ENCODE measurements at places on chromosomes 2 and 18. TPM values are rescaled to one million over a fixed set of nuclear protein-coding genes. Genes with fewer than 3 reads are reported as not detected.
A peak's percentile ranks its signal among the peaks of the same experiment; 100 is the strongest.

DNA sequence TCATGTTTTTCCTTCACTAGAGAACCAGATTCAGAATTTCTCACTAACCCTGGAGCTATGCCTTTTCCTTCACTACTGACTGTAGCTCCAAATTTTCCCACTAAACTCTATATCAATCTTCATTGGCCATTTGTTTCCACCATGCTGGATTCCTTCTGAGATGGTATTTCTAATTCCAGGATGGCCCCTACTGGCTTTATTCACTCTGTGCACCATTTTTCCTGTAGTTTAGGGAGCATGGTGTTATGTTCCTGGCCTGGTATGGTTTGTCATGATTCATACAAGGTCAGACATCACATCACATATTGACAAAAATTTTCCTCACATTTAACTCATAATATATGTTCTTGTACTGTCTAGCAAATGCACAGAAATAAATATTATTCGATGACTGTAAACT, 229.2 kb upstream of the TFPI start:
- no peaks in the 10 kb centered on the region for H3K4me1 ChIP-seq
- no peak for DNase-seq
- H3K36me3 ChIP-seq, result no peaks in the 10 kb centered on the region
- H3K27me3 ChIP-seq, result no peaks in the 10 kb centered on the region
- H3K27ac ChIP-seq, result no peak overlapping the region

- peaks cover 5% of the 10 kb centered on the region for H3K4me1 ChIP-seq
- no peak overlapping the region for H3K4me3 ChIP-seq
- no peak for DNase-seq
- no peaks in the 10 kb centered on the region for H3K27me3 ChIP-seq
- H3K36me3 ChIP-seq, result no peaks in the 10 kb centered on the region
- no peak overlapping the region for H3K27ac ChIP-seq
Observed at GRCh38 chr2:120842456-120843439, 107.1 kb downstream of the GLI2 start.

DNA sequence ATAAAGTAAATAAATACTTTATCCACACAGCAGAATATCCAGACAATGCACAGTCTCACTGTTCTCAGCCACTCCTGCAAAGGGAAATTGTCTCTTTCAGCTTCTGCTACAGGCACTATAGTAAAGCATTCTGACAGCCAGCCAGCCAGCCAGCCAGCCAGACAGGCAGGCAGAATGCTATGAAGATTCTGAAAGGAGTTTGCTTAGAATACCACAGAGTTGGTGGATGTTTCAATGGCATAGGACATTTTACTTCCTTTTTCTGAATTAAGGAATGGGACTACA, 116.1 kb upstream of the CYP26B1 start:
- no peak overlapping the region for H3K4me3 ChIP-seq
- no peak overlapping the region for H3K27ac ChIP-seq
- H3K27me3 ChIP-seq, result no peaks in the 10 kb centered on the region
- DNase-seq, result no peak

GRCh38 chr2:4122726-4123125, 419.4 kb downstream of the DCDC2C start:
- no peaks in the 10 kb centered on the region for H3K4me1 ChIP-seq
- no peak for DNase-seq
- H3K27ac ChIP-seq, result no peak overlapping the region
- H3K4me3 ChIP-seq, result no peak overlapping the region

DNA sequence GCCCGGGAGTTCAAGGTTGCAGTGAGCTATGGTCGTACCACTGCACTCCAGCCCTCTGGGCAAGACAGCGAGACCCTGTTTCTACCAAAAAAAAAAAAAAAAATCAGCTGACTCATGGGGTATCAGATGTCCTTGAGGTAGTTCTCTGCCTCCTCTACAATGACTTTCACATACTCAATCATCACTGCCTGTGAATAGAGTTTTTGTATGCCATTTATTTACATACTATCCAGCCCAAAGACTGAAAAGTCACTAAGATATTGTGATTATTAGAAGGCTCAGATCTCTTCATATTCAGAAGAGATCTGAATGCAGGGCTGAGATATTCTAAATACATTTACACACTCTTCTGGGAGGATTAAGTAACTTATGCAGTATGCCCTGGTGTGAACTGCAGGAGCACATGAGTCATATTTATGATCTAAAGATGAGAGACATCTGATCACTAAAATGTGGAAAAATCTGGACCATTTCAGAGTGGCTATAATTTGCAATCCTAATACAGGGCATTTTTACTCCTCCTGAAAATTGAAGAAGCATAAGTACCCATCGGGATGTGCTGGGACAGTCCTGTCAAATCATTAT, 38.9 kb downstream of the KLF7 start:
- H3K4me3 ChIP-seq, result no peak overlapping the region
- no peak overlapping the region for H3K27ac ChIP-seq
- H3K36me3 ChIP-seq, result peaks cover 11% of the 10 kb centered on the region

GRCh38 chr2:143300536-143300935, 171.3 kb downstream of the ARHGAP15 start:
- no peak overlapping the region for H3K4me3 ChIP-seq
- DNase-seq, result no peak
- H3K4me1 ChIP-seq, result no peaks in the 10 kb centered on the region
- no peaks in the 10 kb centered on the region for H3K36me3 ChIP-seq
- H3K27ac ChIP-seq, result no peak overlapping the region

DNA sequence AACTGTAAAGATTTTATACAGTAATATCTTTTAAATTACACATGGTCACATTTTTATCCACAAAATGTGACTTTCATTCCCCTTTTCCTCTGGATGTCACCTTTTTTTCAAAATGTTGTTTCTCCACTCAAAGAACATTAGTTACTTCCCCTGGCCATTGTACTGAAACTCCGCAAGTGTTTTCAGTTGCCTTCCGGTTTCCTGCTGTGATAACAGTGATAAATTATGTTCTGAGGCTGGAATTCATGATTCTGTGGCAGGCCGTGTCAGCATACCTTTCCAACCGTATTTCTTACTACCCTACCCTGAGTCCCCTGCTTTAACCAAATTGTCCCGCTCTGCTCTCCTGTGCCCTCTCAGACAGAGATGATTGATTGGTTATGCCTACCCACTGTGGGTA, 53.5 kb downstream of the MGAT5 start:
- no peak for DNase-seq
- no peaks in the 10 kb centered on the region for H3K4me1 ChIP-seq
- no peak overlapping the region for H3K27ac ChIP-seq
- no peak overlapping the region for H3K4me3 ChIP-seq
- H3K36me3 ChIP-seq, result no peaks in the 10 kb centered on the region

GRCh38 chr2:234580686-234581085, 83.8 kb upstream of the ARL4C start:
- no peaks in the 10 kb centered on the region for H3K36me3 ChIP-seq
- no peak overlapping the region for H3K4me3 ChIP-seq

- no peaks in the 10 kb centered on the region for H3K27me3 ChIP-seq
- DNase-seq, result peak; percentile 66
- H3K36me3 ChIP-seq, result no peaks in the 10 kb centered on the region
- no peak overlapping the region for H3K4me3 ChIP-seq
Observed at GRCh38 chr18:9711361-9712129, 3.4 kb downstream of the RAB31 start.

DNA sequence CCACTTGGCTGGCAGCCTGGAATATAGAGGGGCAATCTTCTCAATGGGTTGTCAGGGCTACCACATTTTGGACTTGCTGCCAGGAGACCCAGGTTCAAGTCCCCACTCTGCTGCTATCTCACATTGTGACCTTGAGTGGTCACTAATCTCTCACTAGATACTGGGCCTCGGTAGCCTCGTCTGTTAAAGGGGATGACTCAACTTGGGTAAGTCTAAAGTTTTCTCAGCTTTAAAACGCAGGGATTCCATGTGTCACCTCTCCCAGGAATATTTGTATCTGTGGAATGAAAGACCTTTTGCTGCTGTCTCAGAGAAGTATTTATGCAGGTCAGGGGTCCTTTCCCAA, 86.3 kb downstream of the SEMA4F start:
- H3K36me3 ChIP-seq, result no peaks in the 10 kb centered on the region
- H3K4me1 ChIP-seq, result peaks cover 15% of the 10 kb centered on the region
- no peak for DNase-seq
- H3K4me3 ChIP-seq, result no peak overlapping the region

DNA sequence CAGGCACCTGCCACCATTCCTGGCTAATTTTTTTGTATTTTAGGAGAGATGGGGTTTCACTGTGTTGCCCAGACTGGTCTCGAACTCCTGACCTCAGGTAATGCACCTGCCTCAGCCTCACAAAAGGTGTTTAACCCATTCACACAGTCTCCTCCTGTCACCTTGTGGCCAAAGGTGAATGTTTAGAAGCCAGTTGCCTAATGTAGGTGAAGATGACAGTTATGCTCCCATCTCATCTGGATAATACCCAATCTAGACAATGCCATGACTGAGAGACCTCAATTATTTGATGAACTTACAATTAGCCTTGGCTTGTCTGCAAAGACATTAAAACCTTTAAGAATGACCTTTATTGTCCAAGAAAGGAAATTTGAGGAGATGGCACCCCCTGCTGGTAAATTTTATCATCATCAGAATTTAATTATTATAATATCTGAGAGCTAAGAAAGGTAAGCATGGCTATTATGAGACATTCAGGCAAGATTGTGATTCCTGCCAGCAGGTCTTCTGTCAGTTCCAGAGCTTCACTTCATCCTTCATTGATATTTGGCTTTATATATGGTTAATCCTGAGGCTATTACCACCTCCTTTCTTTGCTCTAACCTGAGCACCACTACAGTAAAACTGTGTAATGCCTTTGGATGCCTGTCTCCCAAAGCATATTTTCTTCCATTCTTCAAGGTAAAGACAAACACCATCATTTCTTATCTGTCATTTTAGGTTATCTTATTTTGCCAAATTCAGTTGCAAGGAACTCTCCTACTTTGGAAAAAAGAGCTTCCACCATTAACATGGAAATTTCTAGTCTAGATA, 117.6 kb downstream of the FAM124B start:
- no peak for DNase-seq
- no peak overlapping the region for H3K27ac ChIP-seq
- no peaks in the 10 kb centered on the region for H3K4me1 ChIP-seq
- H3K4me3 ChIP-seq, result no peak overlapping the region

DNA sequence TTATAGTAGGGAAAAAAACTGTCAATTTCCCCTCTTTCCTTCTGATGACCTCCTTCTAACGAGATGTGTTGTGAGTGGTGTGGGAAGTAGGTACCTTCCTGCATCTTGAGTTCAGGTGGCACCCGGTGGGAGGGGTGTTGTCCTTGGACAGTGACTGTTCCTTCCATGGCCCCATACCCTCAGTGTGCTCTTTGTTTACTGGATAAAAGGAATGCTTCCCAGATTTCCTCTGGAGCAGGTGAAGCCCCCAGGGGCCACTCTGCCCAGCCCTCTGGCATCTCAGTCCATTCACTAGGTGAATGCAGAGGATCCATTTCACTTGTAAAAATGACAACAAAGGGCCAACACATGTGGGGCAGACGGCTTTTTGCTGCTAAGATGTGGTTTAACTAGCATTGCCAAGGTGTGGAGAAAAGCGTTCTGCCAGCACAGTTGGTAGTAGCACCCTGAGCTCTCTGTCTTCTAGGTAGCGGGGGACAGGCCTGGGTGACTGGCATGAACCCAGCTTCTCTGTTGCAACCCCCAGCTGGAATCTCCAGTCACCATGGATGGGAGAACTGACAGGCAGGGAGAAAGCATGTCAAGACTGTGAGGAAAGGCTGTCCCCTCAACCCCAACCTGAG, 6.9 kb downstream of the GDF7 start:
- no peak overlapping the region for H3K27ac ChIP-seq
- no peaks in the 10 kb centered on the region for H3K36me3 ChIP-seq
- H3K4me3 ChIP-seq, result no peak overlapping the region
- peaks cover 38% of the 10 kb centered on the region for H3K27me3 ChIP-seq
- H3K4me1 ChIP-seq, result peaks cover 37% of the 10 kb centered on the region
- DNase-seq, result no peak

DNA sequence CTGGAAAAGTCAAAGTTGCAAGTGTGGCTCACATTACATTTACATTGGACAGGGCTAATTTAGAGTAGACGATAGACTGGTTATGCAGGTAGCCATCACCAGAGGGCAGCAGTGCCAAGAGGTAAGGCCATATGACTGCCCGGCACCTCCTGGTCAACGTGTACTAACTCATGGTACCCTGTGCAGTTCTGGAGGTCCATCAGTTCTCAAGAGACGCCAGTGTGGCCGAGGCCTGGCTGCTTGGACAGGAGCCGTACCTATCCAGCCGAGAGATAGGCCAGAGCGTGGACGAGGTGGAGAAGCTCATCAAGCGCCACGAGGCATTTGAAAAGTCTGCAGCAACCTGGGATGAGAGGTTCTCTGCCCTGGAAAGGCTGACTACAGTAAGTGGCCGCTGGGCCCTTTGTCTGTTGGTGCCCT, 65.8 kb upstream of the EML6 start:
- DNase-seq, result peak; percentile 76
- no peaks in the 10 kb centered on the region for H3K27me3 ChIP-seq
- H3K36me3 ChIP-seq, result peaks cover 44% of the 10 kb centered on the region

- DNase-seq, result peak; percentile 51
- H3K36me3 ChIP-seq, result no peaks in the 10 kb centered on the region
- H3K4me1 ChIP-seq, result no peaks in the 10 kb centered on the region
Observed at GRCh38 chr2:225824748-225825449, 425.4 kb downstream of the NYAP2 start.

- peaks cover 12% of the 10 kb centered on the region for H3K4me1 ChIP-seq
- no peaks in the 10 kb centered on the region for H3K27me3 ChIP-seq
- H3K36me3 ChIP-seq, result no peaks in the 10 kb centered on the region
- no peak for DNase-seq
- no peak overlapping the region for H3K4me3 ChIP-seq
Observed at GRCh38 chr2:163669506-163669905, 66.3 kb downstream of the FIGN start.

GRCh38 chr18:6604573-6604941, 125.0 kb upstream of the ARHGAP28 start:
- no peak for DNase-seq
- H3K27me3 ChIP-seq, result no peaks in the 10 kb centered on the region
- H3K36me3 ChIP-seq, result no peaks in the 10 kb centered on the region
- H3K4me3 ChIP-seq, result no peak overlapping the region
- H3K27ac ChIP-seq, result no peak overlapping the region

GRCh38 chr18:53451902-53452301, 772.6 kb downstream of the MBD2 start:
- H3K27me3 ChIP-seq, result no peaks in the 10 kb centered on the region
- no peak overlapping the region for H3K27ac ChIP-seq
- no peak for DNase-seq

- peaks cover under 1% of the 10 kb centered on the region for H3K4me1 ChIP-seq
- H3K27ac ChIP-seq, result no peak overlapping the region
- peaks cover 16% of the 10 kb centered on the region for H3K36me3 ChIP-seq
- DNase-seq, result peak; percentile 26
- H3K27me3 ChIP-seq, result no peaks in the 10 kb centered on the region
- no peak overlapping the region for H3K4me3 ChIP-seq
Observed at GRCh38 chr18:12021596-12021995, 40.3 kb downstream of the IMPA2 start.

ASPRV1 gene
- total RNA-seq, result 1.4 TPM

KCNG3 gene
- 1.8 TPM for total RNA-seq

SLC14A1 gene
- total RNA-seq, result not detected
